ENCODE measurements at places on chromosomes 16 and 17.

DNA sequence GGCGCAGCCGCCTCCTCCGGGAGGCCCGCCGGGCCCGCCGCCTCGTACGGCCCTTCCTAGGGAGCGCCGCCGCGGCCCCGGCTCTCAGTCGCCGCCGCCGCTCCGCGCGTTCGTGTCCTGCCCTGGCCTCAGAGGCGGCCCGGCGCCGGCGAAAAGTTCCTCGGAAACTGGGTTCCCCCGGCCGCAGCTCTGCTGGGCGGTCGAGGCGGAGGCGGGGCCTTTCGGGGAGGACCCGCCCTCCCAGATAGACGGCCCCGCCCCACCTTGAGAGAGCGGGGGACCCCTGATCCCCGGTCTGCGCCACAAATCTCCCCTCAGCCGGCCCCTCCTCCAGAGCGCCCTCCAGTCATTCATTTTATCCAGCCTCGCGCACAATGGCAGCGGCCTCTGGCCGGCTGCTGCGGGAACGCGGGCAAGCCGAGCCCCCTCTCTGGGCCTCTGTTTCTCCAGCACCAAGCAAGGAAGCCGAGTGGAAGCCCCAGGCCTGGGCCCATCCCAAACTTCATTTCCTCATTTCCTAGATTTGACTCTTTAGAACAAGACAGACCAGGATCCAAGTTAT, at the start of gene SREBF1:
Gene SREBF1, minus strand, starts transcription at position 169 of the 562 bp plus-strand sequence. CDS start 169 bp downstream, outside the sequence.
- no peaks in the 10 kb centered on the region for H3K27me3 ChIP-seq
- DNase-seq, result peak; percentile 66
- H3K4me1 ChIP-seq, result peaks cover 65% of the 10 kb centered on the region
- H3K27ac ChIP-seq, result peak within 1 kb of the TSS; percentile 97

DNA sequence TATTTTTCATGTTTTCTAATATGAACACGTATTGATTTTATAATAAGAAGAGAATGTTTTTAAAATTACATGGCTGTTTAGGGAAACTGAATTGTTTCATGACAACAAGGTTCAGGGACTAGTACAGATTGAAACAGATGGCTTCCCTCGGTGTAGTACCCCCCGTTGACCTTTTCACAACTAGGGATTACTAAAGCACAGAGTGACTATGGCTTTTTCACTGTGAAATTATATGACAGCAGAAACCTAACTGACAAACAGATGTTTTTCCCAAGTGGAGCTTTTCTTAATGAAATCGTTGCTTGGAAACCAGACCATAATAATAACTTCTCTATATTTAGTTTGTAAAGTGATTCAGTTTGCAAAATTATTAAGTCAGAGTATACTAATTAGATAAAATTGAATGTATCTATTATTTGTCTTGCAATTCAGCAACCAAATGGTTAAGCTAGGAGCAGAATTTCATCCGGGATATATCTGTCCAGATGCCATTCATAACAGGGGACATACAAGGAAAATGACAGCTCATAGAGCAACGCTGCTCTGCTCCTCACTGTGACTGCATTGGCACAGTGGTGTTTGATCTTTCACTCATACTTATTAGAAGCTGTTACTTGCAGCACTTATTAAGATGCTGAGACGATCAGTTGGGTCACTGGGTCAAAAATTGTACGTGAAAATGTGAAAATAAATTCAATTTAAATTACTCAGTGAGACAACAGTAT, 111.7 kb downstream of the TANGO6 start:
- H3K4me3 ChIP-seq, result no peak overlapping the region
- no peak overlapping the region for H3K27ac ChIP-seq
- no peaks in the 10 kb centered on the region for H3K27me3 ChIP-seq

- no peak overlapping the region for H3K27ac ChIP-seq
- H3K4me3 ChIP-seq, result no peak overlapping the region
- H3K36me3 ChIP-seq, result no peaks in the 10 kb centered on the region
- no peak for DNase-seq
- no peaks in the 10 kb centered on the region for H3K4me1 ChIP-seq
Observed at GRCh38 chr16:22070361-22071330, 21.7 kb upstream of the VWA3A start.

GRCh38 chr16:72240466-72240865, 68.5 kb upstream of the PMFBP1 start:
- H3K27me3 ChIP-seq, result no peaks in the 10 kb centered on the region
- no peaks in the 10 kb centered on the region for H3K4me1 ChIP-seq
- H3K36me3 ChIP-seq, result no peaks in the 10 kb centered on the region
- no peak overlapping the region for H3K4me3 ChIP-seq
- DNase-seq, result no peak

DNA sequence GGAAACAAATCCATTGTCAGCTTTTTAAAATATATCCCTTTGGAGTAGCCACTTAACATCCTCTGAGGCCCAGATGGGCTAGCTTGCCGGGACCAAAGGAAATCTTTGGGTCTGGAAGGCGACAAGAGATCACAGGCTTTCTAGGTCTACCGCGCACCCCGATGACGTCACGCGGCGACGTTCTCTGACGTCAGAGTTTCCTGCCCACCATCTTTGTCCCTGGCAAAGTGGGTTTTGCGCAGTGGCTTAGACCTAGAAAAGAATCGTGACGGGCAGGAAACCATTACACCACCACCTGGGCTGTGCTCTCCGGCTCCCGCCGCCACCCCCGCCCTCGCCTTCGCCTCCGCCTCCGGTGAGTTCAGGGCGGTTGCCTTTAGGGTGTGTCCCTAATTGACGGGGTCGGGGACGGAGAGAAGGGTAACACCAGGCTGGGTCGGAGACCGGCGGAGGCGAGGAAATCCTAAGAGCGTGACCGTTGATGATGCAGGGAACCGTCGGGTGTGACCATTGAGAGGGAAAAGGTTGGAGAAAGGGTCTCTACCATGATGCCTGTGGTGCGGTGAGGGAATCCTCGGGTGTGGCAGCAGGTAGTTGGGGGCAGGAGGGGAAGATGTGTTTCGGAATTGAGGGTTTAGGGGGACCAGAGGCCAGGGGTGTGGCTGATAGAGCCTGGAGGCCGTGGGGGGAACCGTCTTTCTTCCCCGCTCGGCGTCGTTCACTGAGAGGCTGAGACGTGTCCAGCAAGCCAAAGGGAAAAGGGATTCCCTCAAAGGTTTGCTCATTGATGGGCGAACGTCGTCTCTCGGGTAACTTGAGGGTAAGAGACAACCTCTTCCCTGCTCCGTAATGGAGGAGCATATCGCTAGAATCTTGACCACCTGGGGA, at the start of gene AP2B1:
Gene AP2B1, plus strand, starts transcription at position 249 of the 888 bp plus-strand sequence. CDS start 6,709 bp downstream, outside the sequence.
- no peaks in the 10 kb centered on the region for H3K27me3 ChIP-seq
- H3K4me3 ChIP-seq, result peak within 1 kb of the TSS; percentile 98
- H3K4me1 ChIP-seq, result peaks cover 21% of the 10 kb centered on the region
- peak within 1 kb of the TSS; percentile 96 for H3K27ac ChIP-seq
- DNase-seq, result peak; percentile 95
